ENCODE measurements at places on chromosomes 16 and 17.

DNA sequence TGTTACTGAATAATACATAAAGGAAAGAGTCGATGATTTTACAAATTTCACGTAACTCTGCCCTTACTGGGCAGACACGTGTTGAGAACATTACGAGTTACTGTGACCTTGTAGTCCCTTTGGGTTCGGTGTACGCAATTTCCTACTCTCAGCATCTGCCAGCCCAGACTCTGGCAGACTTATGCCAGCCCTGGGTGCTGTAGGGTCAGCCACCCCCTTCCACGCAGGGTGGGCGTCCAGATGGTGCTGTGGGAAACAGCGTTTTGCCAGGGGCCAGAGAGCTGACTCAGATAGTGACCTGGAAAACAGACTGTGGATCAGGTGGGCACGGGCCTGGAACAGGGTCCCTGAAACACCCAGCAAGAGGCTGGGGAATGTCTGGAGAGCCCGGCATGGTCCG is 148.9 kb downstream of the RPTOR start:
- DNase-seq = no peak

DNA sequence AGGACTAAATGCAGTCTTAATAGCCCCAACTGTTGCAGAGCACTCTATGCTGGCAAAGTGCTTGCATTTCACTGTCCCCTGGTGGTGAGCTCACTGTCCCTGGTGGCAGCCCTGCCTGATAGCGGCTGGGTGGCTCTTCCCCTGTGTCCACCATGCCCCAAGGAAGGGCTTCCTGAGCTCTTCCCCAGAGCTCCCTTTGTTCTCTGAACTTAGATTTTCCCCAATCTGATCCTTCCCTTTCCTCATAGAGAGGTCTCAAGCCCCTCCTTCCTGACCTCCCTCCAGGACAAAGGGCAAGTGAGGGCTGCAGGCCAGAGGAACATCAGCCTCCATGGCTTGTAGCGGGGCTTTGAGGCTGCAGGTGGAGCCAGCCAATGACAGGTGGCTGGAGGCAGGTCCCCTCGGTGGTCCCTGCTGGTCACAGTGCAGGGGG is 17.0 kb downstream of the BEAN1 start:
- no peak for DNase-seq

DNA sequence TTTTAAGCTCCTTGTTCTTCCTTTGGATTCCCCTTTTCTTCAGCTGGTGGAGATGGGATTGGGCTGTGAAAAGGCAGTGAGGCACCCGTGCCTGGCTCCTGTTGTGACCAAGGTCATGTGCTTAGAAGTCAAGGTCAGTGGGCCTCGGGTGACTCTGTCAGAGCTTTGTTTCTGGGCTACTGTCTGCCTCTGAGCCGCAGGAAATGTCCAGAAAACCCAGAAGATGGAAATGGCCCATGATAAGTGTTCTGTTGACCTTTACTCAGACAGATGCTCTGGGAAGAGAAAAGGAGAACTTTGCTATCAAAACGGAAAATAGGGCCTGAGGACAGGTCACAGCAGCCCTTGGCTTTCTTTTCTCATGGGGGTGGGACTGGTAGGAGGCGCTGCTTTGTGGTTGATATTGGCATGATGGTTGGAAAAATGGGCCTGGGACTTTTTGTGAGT is 2.9 kb downstream of the ABCC1 start:
- DNase-seq = no peak

DNA sequence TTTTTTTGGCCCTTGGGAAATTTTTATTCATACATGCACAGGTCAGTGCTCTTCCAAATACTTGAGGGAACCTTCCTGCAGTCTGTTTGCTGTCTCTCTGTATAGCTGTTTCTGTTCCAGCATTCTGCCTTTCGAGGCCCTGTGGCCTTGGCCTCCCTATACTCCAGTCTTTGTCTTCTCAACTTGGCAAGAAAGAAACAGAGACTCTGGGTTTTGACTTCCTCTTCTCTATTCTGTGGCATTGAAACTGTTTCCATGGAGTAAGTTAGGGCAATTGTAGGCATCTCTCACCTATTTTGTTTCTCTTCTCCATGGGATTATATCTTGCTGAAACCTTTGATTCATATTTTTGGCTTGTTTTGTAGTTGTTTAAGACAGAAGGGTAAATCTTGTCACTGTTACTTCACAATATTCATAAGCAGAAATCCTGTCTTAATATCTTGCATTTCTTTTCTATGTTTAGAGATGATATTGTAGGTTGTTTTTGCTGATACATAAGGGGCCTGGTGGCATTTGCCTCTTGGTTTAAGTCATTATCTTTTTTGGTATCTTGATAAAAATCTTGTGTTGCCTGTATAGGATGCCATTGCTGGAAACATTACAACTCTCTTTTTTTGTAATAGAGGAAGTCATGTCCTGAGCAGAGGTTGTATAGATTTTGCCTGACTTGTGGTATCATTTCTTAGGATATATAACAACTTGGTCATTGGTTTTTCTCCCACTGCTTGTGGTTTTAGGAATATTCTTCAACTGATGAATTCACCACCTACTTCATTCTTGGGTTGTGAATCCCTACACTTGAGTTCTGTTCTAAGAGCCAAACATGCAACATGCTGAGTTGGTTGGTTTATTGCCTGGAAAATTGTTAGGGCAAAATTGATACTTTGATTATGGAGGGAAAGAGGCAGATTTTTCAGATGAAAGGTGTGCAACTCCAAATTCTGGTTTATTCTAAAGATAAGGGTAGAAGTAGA is 168.6 kb downstream of the FTO start:
- DNase-seq = no peak

- DNase-seq = no peak
These were observed 258.1 kb upstream of the SALL1 start for GRCh38 chr16:51409001-51409675.

DNA sequence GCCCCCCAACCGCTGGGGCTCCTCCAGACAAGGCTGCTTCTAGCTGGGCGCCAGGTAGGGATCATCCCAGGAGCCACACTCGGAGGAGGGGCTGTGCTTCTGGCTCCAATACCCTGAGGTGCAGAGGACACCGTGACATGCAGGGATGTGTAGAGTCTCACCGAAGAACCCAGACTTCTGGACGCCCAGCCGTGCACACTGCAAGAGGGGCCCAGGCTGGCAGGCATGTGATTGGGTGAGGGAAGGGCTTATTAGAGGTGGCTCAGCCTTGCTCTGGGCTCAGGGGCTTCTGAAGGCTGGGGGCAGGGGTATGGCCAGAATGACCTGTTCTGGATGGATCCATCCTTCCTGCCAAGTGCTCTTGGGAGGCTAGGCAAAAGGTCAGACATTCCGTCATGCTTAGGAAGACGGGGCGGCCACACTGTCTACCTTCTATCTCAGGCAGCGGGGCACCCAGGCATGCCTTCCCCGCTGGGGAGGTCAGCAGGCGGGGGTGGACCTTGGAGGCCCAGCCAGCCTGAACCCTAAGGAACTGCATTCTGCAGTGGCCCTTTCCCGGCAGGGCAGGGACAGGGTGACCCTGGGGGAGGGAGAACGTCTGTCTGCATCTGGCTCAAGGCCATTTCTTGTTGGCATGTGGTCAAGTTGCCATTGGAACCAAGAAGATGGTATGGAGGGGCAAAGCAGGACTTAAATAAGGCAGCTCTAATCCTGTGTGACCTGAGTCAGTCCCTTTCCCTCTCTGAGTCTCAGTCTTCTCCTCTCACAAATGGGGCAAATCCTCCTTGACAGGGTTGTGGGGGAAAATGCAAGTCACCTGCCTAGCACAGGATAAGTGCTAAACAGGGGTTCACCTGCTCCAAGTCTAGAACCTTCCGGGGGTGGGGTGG is 5.8 kb upstream of the ADGRG1 start:
- no peak for DNase-seq

- DNase-seq = no peak
These were observed 10.8 kb upstream of the RIPOR1 start for GRCh38 chr16:67517661-67518423.

DNA sequence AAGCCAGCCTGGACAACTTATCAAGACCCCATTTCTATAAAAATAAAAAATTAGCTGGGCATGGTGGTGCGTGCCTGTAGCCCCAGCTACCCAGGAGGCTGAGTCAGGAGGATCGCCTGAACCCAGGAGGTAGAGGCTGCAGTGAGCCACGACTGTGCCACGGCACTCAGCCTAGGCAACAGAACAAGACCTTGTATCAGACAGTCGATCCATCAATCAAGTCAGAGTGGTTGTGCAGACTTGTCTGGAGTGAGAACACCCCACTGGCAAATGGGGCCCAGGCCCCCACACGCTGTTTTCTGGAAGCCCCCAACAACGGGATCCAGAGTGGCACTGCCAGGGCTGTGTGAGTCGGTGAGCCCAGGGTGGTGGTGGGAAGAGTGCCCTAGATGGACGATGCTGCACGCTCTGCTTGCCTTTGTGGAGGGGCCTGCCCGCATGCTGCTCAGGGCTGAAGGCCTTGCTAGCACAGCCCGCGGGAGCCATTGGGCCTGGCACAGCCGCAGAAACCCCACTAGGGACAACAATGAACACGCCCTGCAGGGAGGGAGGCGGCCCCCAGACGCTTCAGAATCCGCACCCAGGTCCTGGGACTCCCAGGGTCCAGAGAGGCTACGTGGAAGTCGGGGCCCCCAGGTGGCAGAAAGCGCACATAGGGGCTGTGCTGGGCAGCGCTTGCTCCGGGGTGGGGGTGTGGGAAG is 80.1 kb upstream of the GNG13 start:
- DNase-seq = no peak

DNA sequence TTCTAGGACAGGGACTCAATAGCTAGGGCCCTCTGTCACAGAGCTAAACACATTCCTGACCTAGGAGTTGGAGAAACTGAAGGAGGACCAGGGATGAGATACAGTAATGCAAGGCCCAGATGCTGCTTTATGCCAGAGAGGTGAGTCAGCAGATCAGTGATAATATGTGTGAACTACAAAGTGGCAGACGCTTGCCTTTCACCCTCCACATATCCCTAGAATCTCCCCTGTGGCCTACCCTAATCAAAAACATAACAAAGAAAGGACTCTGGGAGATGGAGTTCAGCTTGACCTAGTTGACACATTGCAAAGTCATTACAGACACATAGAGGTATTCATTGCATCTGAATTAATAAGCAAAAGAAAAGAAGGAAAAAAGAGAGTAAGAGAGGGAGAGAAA is 417.6 kb upstream of the DYNLRB2 start:
- DNase-seq = no peak

DNA sequence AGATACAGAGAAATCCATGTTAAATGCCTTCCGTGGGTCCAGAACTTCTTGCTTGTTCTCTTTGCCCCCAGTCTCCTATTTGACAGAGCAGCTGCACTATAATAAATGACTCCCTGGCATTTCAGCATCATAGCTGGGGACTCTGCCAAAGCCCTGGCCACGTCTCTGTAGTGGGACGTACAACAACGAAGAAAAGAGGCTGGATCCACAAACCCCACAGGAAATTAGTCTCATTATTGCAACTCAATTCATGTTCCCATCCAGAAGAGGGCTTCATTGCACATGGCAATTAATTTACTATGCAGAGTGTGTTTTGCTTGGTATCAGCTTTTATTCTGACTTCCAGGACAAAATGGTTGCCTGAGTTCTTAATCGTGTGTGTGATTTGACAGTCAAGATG is 121.3 kb downstream of the CDH13 start:
- DNase-seq = no peak

DNA sequence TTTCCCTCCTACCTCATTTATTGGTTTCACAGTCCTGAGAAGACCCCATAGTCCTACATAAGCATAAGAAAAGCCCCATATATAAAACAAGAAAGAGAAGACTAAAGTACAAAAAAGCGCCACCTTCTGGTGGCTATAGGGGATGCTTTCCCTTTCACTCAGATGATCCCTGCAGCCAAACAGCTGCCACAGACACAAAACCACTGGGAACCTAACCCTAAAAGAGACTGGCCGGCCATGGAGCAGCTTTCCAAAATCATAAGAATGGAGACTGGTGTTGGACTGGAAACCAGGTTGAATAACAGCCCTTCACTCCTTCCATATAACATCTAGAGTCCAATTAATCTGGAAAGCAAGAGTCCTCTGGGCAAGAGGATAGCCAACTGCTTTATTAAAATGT is 11.4 kb downstream of the DYNC1LI2 start:
- no peak for DNase-seq

DNA sequence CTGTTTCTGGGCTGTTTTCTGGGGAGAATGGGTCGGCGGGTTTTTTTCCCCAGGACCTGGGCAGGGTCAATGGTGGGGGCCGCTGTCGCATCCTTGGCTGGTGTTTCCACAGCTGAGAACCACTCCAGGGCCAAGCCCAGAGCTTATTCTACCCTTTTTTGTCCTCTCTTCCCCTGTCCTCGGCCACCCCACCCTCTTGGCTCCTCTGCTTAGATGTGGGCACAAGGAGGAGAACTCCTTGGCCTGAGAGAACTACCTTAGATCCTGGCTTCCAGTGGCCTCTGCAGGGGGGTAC is 4.0 kb downstream of the NOD2 start:
- DNase-seq = no peak

DNA sequence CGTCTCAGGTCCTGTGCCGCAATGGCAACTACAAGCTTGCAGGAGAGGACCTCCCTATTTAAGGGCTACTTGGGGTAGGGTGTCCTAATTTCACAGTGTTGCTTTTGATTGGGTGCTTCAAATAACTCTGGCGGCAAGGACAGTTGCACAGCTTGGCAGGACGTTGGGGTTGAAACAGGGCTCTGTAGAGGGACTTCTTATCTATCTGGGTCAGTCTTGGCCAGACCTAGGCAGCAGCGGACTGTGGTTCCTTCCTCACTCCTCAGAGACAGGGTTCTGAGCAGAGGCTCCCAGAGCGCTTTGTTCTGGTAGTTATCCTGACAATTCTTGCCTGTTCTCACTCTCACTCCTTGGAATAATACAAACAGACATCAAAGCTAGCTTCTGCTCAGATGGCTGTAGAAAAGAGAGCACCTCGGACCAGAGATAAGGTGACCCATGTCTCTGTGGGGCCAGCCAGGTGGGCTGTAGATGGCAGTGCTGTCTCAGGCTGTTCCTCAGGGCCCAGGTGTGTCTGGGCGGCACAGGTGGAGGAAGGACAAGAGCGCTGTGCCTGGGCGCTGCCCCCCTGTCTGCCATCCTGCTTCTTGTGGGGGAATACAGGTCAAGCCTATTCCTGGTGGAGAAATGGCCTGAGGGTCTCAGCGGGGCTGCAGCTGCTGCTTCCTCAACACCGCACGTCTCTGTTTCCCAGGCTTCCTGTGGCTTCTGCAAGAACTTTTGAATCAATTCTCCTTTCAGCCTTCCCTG is 61.0 kb downstream of the PLD6 start:
- DNase-seq = no peak

DNA sequence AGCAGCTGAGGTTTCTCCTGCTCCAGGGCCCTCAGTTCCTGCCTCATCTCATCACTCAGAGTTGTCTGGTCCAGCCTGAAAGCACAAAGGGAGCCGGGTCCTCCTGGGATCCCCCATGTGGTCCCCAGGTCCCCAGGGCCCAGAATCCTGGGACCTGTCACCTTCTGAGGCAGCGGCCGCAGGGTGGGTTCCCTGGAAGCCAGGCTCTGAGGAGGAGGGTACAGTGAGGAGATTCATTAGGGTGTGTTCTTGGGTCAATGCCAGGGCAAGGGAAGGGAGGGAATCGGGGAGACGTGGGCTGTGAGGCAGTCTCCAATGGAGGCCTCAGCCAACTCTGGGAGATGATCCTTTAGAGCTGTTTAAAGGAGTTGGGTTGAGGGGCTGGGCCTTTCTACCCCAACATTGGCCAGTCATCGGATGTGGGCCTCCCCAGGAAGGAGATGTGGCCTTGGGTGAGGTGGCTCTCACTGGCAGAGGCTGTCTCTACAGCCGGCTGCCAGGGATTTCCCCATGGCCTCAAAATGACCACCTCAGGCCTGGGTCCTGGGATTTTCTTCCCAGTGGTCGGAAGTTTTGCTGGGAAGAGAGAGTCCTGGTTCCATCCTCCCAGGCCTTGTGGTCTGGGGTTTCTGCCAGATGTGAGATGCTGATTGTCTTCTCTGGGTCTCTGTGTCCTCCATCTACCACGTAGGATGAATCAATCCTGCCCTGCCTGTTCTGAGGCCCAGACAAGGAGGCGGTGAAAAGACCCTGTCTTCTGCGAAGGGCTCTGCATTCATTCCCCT is 47.3 kb downstream of the NLRP1 start:
- no peak for DNase-seq

Data from esophagus squamous epithelium (tissue), 5 donors.